ENCODE measurements at places on chromosomes 4 and X.
A peak's percentile ranks its signal among the peaks of the same experiment; 100 is the strongest.

- no peak for DNase-seq
Observed at GRCh38 chr4:74157154-74157553, 764 bp upstream of the MTHFD2L start.

GRCh38 chr4:178296669-178297068 lies 854.4 kb upstream of the AGA start:
- no peak for DNase-seq

GRCh38 chrX:123736333-123736921 lies 3.6 kb upstream of the THOC2 start:
- no peak for DNase-seq

DNA sequence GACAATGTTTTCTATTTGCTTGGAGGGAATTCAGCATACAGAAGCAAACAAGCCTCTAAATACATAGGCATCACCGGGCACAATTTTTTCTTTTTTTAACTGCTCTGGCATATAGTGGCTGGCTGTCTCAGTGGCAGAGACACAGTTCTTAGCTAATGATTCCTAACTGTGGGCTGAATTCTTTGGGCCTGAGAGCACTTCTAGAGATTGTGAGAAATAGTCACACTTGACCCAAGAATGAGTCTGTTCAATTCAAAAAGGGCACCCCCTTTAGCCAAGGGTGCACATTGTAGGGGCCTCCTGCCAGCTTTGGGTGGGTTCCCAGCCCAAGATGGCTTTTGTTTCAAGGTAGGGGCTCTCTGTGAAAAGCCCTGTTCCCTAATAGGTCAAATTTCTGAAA lies 345.7 kb downstream of the ARHGAP10 start:
- DNase-seq = no peak

GRCh38 chr4:18846313-18846712 lies 824.8 kb upstream of the LCORL start:
- no peak for DNase-seq

GRCh38 chr4:37976991-37977470 lies 16.8 kb downstream of the PTTG2 start:
- peak; percentile 86 for DNase-seq

- no peak for DNase-seq
Observed at GRCh38 chrX:72038016-72038415, 93.7 kb downstream of the RTL5 start.

DNA sequence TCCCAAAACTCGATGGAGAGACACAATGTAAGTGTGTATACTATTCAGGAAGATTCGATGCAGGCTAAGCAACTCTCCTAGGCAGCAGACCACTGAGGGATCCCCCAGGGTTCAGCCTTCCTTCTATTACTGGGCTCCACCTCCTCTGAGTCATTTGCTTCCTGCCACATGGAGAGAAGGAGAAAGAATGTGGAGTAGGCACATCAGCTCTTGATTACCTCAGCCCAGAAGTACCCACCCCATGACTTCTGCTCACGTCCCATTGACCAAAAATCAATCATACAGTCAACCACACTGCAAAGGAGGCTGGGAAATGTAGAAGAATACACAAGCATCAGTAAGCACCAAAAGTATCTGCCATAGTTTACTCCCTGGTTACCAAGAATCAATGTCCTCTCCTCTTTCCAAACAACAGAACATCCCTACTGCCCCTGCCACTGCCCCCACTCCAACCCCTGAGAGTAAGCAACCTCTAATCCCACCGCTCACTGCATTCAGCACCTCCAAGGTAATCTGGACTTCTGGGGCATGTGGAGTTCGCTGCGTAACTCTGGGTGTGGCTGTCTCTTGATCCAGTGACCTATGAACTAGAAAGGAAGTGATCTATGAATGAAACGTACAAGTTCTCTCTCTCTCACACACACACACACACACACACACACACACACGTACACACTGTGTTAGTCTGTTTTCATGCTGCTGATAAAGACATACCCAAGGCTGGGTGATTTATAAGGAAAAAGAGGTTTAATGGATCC lies 91.2 kb upstream of the C1QTNF7 start:
- no peak for DNase-seq

DNA sequence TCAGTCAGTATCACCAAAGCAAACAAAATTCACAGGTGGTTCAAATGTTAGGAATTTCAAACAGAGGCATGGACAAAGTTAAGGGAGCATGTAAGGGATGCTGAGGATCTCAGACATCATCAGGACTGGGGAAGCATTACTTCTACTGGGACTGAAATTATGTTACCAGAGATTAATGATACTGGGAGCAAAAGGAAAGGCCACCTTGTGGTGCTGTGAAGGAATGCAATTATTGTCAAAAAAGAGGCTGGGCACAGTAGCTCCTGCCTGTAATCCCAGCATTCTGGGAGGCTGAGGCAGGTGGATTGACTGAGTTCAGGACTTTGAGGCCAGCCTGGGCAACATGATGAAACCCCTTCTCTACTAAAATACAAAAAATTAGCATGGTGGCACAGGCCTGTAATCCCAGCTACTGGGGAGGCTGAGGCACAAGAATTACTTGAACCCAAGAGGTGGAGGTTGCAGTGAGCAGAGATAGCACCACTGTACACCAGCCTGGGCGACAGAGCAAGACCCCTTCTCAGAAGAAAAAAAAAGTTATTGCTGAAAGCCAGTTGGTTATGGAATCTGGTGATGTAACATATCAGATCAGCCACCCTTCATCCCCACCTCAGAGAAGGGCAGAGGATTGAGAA lies 954.3 kb downstream of the PCDH7 start:
- DNase-seq = no peak

DNA sequence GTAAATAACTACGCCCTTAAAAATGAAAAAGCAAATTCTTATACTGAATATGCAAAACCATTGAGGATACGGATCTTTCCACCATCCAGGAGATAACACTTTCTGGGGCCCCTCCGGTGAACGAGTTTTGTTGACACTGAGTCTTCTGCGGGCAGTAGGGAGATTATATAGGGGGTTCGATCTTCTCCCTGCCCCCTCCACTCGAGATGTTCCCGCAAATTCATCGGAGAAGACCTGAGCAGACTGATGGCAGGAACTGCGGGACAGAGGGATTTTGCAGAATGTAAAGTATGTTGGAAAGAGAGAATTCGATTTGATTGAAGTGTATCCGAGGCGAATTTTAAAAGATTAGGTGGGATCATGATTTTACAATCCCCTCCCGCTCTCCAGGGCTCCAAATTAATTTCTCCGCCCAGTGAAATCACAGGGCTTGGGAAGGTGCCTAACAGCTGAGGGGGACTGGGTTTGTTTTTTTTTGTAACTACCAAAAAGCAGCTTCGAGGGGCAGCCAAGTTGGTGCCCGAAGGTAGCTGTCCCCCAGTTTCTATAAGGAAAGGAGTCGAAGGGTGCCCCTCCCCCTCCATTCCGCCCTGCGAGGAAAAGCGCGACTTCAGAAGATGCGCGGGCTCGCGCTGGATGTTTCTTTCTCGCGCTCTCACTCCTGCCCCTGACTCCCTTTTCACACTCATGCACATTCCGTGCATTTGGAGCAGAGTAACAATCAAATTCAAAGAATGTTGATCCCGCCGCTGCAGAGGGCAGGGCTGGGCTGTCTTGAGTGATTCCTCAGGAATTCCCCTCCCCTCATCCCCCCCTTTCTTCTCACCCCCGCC lies 1.2 kb downstream of the TMEM255A start:
- peak; percentile 49 for DNase-seq

DNA sequence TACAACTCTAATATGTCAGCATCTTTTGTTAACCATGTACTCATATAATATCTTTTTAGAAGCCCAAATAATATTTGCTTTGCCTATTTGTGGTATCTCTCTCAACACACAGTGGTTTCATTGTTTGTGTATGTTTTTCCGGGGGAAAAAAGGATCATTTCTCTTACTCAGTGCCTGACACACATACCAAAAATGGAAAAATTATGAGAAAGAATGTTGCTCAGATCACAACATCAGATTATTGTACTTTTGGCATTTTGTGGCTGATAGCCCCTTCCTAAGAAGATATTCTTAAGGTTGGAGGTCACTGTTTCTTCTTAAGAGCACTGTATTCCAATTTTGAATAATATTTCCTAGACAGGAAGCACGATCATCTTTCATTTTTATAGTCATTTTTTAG lies 93.6 kb downstream of the PDLIM5 start:
- no peak for DNase-seq

DNA sequence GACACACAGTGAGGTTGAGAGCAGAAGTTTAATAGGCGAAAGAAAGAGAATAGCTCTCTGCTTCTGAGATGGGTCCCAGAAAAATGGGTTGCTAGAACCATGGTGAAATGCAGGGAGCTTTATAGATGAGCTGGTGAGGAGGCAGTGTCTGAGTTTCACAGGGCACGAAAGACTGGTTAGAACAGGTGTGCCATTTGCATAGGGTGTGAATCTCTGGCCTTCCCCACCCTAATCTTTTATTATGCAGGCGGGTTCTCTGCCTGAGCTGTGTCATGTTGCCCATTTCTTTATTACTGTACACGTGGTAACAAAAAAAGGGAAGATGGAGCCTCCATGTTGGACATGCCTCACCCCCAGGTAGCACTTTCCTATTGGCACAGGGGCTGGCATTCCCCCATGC lies 39.1 kb downstream of the FUNDC1 start:
- DNase-seq = no peak

DNA sequence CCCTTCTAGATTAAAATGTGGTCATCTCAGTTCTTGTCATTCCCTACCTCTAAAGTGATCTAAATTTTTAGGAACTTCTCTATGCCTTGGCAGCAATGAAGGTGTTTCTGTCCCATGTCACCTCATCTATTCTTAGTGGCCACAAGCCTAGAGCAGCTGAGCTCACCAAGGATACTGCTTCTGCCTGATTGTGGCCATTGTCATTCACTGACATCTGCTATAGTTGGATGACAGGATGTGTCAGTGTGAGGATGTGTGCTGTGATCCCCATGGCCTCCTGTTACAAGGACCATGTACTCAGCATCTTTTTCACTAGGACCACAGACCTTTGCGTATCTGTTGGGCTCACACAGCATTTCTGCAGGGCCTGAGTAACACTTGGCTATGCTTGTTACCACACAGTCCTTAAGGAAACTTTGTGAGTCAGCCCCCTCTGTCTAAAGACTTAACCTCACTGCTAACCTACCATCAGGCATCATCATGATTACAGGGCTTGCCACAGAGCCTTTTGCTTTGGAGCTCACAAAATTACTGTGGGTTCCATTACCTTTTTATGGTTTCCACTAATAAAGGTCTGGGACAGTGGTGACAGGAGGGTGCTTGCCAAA lies 421.0 kb downstream of the ADAM29 start:
- DNase-seq = no peak

GRCh38 chrX:148647651-148648050 lies 147.2 kb downstream of the AFF2 start:
- no peak for DNase-seq

- DNase-seq = no peak
Observed at GRCh38 chr4:73341454-73341853, 62.6 kb upstream of the ALB start.

DNA sequence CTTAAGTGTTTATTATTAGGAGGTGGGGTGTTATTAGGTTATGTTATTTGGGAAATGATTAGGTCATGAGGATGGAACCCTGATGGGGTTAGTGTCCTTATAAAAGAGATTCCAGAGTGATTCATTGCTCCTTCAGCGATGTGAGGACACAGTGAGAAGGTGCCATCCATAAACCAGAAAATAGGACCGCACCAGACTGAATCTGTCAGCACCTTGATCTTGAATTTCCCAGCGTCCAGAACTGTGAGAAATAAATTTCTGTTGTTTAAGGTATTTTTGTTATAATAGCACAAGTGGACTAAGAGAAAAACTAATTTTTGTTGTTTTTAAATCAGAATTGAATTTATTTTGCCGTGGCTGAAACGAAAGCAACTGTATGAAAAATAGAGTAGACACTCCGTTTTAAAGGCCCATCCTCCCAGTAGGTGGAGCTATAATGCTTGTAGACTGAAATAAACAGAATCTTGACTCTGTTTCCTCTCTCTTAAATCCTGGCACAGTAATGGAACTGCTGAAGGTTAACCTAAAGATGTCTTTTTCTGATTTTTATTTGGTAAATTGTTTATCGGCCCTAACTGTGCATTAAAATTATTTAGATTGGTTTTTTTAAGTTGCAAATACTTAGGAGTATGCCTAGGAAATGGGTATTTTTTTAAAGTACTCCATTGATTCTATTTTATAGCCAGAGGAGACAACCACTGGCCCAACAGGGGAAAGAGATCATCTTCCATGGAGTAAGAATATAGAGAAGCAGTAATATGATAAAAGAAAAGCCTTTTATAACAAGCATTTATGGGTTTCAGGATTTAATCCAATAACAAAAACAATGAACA lies 133.2 kb upstream of the ADAMTS3 start:
- no peak for DNase-seq

GRCh38 chrX:143634663-143635455 lies 1.0 kb downstream of the SLITRK4 start:
- no peak for DNase-seq

DNA sequence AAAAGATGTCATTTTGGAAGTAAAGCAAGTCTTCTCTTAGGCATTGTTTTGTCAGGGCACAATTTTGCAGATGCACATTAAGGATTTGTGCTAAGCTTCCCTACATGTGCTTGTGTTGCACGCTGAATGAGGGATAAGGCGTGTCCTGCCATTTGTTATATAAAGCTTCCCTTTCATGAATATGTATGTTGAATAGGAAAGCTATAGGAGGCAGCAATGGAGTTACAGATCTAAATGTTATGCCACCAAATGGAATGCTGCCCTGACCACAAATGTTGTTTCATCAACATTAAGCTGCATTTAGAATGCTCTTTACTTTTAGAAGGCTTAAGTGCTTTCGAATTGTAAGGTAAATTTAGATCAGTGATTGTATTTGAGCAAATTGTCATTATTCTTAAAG lies 20.9 kb downstream of the SGMS2 start:
- DNase-seq = no peak

DNA sequence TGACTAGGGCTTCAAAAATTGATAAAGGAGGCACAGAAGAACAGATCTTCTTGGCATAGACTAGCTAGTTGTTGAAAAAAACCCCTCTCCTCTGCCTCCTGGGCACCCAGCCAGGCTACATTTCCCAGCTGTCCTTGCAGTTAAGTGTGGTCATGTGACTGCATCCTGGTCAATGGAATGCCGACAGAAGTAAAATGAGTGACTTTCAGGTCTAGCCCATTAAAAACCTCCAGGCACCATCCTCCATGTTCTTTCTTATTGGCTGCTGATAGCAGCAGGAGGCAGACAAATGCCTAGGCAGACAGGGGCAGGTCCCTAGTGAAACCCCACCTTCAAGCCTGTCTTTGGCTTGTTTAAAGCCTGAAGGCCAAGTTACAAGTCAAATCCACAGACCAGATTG lies 35.3 kb downstream of the ATXN3L start:
- DNase-seq = no peak

DNA sequence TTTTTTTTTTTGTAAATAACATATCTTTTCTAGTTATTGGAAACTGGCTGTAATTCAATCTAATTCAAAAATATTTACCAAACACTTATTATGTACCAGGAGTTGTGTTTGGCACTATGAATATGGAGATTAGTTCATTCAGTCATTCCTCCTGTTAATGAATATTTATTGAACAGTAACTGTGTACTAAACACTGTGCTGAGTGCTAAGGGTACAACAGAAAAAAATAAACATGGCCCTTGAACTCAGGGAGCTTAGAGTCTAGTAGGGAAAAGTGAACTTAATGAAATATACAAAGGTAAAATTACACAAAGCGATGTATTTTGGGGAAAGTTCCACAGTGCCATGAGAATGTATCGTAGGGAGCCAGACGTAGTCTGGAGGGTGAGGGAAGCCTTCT lies 87.1 kb downstream of the STK32B start:
- no peak for DNase-seq

- no peak for DNase-seq
Observed at GRCh38 chr4:118826723-118827444, 9.0 kb downstream of the SEC24D start.

- no peak for DNase-seq
Observed at GRCh38 chr4:147355032-147355656, 125.8 kb upstream of the EDNRA start.

- DNase-seq = no peak
Observed at GRCh38 chr4:5462896-5463295, 245.5 kb downstream of the EVC2 start.
